H4 (cell line): ENCODE measurements at places on chromosomes 11 and 22.

DNA sequence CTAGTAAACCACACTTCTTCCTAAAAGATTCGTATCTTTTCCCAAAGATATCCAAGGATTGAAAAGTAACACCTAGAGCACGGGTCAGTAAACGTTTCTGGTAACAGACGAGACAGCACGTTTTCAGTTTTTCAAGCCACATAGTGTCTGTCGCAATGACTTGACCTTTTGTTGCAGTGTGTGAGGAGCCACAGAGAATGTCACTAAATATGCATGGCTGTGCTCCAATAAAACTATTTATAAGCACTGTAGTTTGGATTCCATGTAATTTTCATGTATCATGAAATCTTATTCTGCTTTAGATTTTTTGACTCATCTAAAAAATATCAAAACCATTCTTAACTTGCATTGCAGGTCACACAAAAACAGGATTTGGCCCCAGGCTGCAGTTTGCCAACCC lies 18.3 kb upstream of the MICAL3 start:
- DNase-seq: no peak

- DNase-seq: no peak
These were observed 266.7 kb downstream of the OPCML start for GRCh38 chr11:133265530-133266035.

- DNase-seq: no peak
These were observed 50.7 kb downstream of the ARHGEF12 start for GRCh38 chr11:120386774-120387371.

DNA sequence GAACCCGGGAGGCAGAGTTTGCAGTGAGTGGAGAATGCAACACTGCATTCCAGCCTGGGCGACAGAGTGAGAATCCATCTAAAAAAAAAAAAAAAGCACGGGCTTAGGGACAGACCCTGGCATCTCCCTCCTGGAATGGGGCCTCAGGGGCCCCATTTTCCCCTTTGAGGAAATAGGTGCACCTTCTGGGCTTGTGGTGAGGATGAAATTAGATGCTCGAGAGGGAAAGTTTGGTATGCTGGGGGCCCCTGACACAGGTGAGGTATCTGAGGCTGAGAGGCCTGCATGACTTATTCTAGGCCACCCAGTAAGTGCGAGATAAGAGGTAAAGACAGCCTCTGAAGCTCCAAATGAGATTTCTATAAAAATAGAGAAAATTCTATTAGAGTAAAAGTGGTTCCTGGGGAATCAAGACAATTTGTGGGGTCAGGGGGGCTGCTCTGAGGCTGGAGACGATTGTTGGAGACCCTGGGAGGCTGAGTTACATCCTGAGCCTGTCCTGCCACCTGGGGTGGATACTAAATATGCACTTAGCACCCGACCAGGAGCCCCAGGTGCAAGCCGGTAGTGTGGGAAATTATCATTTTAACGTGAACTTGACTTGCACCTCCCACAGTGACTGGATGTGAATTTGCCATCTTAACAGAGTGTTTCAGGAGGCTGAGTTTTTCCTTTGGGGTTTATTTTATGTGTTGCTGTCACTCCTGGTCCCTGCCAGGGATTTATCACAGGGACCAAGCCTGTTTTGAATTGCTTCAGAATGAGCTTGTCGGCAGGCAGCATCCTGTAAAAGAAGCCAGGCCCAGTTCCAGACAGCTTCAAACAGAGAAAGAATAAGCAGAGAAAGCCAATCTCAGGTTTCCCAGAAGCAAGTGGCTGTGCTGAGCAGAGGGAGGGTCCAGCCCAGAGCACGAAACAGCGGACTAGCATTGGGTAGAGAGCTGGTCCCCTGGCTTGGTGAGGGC lies 48.4 kb upstream of the TSKU start:
- DNase-seq: no peak

DNA sequence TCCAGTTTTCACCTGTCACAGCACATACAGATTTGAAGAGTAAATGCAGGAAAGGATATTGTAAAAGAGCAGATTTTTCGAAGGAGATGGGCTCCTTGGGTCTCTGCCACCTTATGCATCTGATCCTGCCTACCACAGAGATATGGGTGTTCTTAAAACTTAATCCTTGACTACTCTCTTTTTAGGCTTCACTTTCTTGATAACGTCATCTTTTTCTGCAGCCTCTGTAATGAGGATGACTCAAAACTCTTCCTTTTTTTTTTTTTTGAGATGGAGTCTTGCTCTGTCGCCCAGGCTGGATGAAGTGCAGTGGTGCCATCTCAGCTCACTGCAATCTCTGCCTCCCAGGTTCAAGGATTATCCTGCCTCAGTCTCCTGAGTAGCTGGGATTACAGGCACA lies 7.8 kb downstream of the PRR14L start:
- DNase-seq: no peak

- no peak for DNase-seq
These were observed 89.7 kb downstream of the RELT start for GRCh38 chr11:73465871-73466270.

GRCh38 chr11:81444297-81444696 lies 1289.4 kb downstream of the FAM181B start:
- no peak for DNase-seq

DNA sequence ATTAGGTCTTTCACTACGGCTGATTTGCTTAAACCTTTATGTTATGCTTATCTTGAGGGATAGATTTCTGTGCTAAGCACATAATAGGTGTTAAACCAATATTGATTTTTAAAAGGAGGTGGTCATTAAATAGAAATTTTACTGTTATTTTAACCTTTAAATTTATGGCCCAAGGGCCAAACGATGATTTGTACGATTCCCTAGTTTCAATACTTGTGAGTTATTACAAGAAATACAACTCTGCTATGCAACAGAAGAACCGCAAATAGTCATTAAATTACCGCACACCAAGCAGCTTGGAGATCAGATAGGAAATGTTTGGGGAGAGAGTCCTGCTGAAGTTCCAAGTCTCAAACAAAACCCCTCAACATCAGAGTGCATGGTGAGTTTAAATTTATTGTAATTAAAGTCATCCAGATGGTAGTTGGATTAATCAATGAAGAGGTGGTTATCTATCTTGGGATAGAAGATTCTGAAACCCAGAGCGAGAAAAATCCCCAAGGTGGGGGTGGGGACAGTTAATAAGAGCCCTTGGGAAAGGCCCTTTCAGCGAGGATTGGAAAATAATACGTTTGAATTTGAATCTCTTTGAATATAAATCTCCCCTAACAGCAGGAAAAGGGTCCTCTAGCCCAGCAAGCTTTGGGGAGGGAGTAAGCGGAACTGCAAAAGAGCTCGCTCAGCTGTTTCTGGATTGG lies 805 bp upstream of the QSER1 start:
- DNase-seq: no peak

- peak; percentile 54 for DNase-seq
These were observed 538.8 kb upstream of the B3GAT1 start for GRCh38 chr11:134950692-134951304.

DNA sequence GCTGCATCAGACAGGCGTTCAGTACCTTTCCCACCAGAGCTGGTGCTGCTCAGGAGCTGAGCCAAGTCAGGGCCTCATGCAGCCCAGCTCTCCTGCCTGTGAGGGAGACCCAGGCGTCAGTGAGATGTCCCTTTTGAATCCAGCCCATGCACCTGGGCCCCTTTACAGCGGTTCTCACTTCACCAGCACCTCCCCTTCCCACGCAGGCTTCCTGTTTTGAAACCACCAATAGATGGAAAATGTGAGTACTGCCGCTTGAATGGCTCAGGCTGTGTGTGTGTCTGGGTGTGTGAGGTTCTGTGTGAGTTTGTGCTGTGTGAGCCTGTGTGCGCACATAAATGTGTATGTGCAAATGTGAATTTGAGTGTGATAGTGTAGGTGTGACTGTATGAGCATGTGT lies 88.4 kb downstream of the UBASH3B start:
- no peak for DNase-seq

GRCh38 chr22:27152033-27152432 lies 494.6 kb downstream of the MIAT start:
- DNase-seq: no peak

GRCh38 chr22:44622147-44622427 lies 79.9 kb upstream of the PRR5 start:
- DNase-seq: no peak

DNA sequence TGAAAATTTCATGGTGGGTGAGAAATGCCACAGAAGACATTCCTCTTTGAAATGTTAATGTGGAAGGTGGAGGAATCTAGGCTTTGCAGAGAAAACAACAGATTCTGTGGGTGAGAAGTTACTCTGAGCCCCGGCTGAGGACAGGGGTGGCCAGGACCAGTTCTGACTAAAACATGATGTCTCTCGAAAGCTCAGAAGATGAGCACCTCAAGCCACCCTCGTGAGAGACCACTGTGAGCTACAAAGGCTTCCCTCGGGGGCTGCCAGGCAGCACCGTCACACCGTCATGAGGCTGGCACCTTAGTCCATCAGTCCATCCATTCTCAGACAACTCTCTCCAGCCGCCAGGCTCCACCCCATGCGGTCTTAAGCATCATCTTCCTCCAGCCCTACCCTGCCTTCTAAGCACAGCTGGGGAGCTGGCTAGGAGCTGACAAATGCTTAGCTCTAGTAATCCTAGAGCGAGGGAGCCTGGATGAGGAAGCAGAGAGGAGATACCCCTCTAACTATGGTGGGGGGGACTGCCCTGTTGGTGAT lies 360.5 kb downstream of the SHANK2 start:
- DNase-seq: no peak

- DNase-seq: no peak
These were observed 2.7 kb downstream of the MUC5AC start for GRCh38 chr11:1160231-1161101.

DNA sequence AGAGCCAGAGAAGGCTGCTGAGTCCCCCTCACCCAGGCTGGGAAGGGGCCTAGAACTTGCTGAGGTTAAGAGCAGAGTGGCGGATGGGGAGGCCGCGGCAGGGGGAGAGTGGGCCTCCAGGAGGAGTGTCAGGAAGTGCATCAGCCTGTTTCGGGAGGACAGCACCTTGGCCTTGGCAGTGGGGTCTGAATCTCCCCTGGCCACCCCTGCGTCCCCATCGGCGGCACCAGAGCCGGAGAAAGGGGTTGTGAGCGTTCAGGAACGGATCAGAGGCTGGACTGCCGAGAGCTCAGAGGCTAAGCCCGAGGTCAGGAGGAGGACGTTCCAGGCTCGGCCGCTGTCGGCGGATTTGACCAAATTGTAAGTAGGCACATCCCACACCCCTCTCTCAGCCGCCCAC lies 76.7 kb downstream of the KIAA1671 start:
- no peak for DNase-seq

GRCh38 chr11:96097844-96098421 lies 174.0 kb upstream of the MTMR2 start:
- no peak for DNase-seq

DNA sequence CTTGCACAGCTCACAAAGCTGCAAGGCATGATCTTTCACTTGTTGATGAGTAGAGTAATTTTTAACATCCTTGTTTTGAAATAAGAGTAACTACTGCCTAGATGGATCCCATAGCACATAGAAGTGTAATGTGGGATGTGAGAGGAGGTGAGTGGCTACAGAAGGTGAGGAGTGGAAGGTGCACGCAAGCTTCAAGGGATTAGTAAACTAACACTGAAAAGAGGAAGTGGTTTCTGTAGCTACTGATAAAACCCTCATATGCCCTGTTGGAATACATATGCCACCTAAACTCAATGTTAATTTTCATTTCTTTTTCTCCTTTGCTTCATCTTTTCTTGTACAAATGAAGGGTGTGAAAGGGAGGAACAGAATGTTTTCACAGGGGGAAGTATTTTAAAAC lies 22.0 kb upstream of the CTSC start:
- no peak for DNase-seq

DNA sequence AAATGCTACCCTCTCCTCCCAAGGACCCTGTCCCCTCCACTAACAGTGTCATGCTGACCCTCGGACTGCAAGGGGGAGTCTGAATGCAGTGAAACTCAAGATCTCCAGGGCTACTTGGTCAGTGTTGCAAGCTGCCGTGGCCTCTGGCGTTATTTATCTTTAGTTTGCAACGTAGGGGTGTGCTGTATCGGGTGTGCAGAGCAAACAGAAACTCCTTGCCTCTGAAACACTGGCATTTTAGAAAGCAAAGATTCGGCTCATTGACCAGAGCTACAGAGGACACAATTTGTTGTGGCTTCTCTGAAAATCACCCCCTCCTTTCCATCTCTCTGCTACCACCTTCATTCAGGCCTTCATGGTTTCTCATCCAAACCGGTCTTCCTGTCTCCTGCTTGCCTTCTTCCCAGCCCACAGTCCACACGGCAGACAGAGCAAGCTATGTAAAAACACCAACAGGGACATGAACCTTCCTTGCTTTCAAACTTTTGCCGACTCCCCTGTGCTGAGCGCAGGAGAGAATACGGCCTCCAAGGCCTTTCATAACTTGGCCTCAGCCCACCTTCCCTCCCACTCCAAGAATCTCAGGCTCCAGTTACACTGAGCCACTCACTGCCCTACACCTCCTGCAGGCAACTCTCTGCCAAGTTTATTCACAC lies 14.9 kb downstream of the FZD4 start:
- DNase-seq: peak; percentile 60

GRCh38 chr11:117614728-117615127 lies 182.3 kb downstream of the DSCAML1 start:
- no peak for DNase-seq

DNA sequence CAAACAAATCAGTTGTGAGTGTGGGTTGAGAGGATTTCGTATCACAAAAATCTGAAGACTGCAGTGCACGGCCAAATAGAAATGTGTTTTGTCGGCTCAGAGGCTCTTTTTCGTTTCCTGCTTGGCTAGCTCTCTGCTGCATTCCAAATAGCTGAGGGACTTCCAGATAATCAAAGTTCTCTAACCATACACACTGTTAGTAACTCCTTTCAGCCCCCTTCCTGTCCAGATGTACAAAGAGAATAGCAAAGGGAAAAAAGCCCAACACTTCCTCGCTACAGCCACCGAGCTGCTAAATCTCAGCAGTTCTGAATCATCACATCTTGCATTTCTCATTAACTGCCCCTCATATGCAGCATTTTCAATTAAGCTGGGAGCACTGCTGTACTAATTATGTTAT lies 203.1 kb downstream of the TENM4 start:
- no peak for DNase-seq

- DNase-seq: no peak
These were observed 45.8 kb downstream of the LRFN4 start for GRCh38 chr11:66902486-66903177.

GRCh38 chr22:40310768-40311120 lies 35.6 kb upstream of the ADSL start:
- no peak for DNase-seq
